Stimulated activated CD8-positive, alpha-beta memory T cell treated with anti-CD3 and anti-CD28 coated beads, Interleukin-2, amount 100 ng/mL, for 1 hour (primary cell): ENCODE measurements at places on chromosomes 13 and 19.

DNA sequence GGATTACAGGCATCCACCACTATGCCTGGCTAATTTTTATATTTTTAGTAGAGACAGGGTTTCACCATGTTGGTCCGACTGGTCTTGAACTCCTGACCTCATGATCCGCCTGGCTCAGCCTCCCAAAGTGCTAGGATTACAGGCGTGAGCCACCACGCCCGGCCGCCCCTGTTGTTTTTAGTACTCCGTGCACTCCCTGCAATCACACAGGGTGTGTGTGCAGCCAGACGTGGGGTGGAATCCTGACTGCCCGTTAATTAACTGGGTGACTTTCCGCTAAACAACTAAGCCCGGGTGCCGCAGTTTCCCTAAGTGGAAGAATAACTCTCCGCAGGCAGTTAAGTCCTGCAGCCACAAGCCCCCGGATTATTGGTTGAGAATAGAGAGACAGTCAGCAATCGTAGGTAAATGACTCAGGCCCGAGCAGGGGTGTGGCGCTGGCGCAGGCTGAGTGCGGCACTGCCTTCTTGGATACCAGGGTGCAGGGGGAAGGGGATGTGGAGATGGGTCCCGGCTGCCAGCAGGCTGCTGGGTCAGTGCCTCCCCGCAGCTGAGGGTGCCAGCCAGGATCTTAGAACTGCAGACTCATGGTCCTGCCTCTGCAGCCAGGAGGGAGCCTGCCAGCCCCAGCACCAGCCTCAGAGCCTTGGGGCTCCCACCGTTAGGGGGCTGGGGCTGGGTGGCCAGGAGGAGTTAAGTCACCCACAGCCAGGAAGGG, 6.1 kb upstream of the FXYD3 start:
- DNase-seq: no peak

GRCh38 chr19:18183529-18183928, 9.5 kb upstream of the MPV17L2 start:
- no peak for DNase-seq

- no peak for DNase-seq
Observed at GRCh38 chr13:65149687-65150086, 2080.4 kb downstream of the PCDH9 start.

- no peak for DNase-seq
Observed at GRCh38 chr19:24078680-24079079, 8.3 kb upstream of the ZNF254 start.

DNA sequence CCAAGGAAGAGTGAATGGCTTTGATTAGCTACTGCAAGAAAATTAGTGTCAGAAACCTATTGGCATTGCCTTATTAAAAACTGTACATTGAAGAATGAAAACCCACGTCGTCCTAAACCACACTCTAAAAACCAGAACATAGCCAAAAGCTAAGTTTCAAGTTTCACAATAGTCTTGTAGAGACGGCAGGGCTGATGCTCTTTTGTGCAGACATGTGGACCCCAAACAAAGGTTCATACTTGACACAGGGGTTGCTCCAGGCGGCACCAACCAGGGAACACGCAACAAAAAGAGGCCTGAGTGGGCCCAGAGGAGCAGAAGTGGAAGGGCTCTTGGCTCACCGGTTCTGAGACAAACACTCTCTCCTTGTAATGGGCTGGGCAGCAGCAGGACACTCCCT, 28.6 kb upstream of the MIR17HG start:
- DNase-seq: no peak

DNA sequence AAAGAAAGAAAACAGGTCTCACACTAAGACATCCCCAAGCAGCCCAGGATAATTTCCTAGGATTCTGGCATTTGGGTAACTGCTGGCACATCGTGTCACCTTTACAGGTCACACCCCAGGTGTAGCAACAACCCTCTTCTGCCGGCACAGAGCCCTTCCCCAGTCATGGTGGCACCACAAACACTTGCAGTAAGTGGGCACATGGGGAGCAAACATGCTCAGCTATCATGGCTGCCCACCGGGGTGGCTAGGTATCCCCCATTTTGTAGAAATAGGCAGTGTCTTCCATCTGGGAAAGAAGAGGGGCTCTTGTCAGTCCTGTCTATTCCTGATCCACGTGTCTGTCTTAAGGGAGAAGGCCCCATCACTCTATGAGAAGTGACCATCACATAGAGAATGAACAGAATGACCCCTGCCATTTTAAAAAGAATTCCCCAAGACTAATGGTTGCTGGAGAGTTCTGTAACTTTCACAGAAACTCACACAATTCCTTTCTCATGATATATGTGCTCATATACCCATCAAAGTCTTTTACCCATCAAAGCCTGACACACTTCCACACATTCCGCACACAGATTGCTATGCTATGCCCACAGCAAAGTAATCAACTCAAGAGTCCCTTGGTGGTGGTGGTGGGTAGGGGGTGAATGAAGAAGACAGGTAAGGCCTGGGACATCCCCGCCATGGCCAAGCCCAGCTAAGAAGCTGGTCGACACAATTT, 33.3 kb downstream of the BRD4 start:
- no peak for DNase-seq

GRCh38 chr13:80695841-80696240, 354.9 kb upstream of the SPRY2 start:
- no peak for DNase-seq

GRCh38 chr19:4267101-4267900, 11.8 kb upstream of the SHD start:
- peak; percentile 28 for DNase-seq

GRCh38 chr19:36401475-36401874, 17.0 kb downstream of the ZFP82 start:
- no peak for DNase-seq

DNA sequence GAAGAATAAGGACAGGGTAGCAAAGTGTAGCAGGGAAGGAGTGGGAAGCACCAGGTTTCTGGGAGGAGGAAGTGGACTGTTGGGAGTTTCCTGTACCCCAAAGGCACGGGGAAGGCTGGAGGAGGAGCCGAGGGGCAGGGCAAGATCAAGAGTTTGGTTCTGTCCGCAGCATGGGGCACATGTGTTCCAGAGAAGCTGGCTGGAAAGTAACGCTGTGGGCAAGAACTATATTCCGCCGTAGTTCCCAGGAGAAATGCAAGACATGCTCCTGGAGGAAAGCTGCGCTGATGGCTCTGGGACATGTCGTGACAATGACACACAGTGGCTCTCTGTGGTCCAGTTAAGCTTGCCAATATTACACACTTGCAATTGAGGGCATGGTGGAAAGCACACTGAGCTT, 51.7 kb upstream of the KPNA3 start:
- no peak for DNase-seq

DNA sequence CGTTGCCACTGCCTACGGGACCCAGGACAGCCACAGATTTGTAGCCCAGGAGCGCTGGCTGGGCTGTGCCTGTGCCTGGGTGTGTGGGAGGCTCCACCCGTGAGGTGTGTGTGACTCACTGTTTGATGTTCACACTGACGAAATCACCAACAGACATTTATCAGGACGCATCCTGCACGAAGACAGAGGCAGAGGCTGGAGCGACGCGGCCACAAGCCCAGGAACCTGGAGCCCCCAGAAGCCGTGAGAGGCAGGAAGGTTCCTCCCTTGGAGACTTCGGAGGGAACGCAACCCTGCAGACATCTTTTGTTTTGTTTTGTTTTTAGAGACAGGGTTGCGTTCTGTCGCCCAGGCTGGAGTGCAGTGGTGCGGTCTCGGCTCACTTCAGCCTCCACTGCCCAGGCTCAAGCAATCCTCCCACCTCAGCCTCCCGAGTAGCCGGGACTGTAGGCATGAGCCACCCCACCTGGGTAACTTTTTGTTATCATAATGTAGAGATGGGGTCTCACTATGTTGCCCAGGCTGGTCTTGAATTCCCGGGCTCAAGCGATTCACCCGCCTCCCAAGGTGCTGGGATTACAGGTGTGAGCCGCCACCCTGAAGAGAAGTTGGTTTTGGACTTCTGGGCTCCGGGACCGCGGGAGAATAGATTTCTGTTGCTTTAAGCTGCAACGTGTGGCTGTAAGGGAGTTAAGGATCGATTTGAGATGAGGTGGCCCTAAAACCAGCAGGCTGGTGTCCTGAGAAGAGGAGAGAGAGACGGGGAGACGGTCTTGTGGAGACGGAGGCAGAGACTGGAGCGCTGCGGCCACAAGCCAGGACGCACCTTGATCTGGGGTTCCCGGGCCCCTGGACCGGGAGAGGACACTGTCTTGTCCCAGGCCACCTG, 24.9 kb upstream of the WDR18 start:
- DNase-seq: no peak

DNA sequence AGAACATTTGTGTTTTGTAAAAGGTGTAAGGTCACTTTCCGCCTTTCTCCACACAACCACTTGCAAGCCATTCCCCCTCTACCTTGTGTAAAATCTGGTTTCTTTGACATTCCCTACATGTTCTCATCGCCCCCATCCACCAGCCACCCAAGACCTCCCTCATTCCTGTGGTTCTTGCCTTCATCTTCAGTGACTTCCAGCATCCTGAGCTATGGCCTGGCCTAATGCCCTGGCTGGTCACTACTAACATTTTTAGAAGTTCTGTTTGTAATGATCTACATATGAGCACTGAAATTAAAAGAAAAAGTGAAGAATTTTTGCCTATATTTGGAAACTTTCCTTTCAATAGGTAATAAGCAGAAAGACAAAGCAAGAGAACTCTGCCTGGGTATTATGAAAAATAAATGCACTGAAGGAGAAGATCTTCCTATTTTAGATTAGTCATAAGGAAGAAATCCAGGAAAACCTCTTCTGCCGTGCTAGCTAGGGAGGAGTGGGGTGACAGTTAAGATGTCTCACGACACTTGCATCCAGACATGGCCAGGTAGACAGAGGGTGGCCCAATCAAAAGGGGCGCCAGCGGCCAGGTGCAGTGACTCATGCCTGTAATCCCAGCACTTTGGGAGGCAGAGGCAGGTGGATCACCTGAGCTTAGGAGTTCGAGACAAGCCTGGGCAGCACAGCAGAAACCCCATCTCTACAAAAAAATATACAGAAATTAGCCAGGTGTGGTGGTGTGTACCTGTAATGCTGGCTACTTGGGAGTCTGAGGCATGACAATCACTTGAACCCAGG, 28.1 kb upstream of the MPHOSPH8 start:
- DNase-seq: no peak

- DNase-seq: no peak
Observed at GRCh38 chr13:50080203-50080910, 65.1 kb downstream of the KCNRG start.

- no peak for DNase-seq
Observed at GRCh38 chr19:16244091-16244490, 46.4 kb downstream of the AP1M1 start.

GRCh38 chr13:21202767-21203531, 26.5 kb downstream of the MRPL57 start:
- DNase-seq: no peak

DNA sequence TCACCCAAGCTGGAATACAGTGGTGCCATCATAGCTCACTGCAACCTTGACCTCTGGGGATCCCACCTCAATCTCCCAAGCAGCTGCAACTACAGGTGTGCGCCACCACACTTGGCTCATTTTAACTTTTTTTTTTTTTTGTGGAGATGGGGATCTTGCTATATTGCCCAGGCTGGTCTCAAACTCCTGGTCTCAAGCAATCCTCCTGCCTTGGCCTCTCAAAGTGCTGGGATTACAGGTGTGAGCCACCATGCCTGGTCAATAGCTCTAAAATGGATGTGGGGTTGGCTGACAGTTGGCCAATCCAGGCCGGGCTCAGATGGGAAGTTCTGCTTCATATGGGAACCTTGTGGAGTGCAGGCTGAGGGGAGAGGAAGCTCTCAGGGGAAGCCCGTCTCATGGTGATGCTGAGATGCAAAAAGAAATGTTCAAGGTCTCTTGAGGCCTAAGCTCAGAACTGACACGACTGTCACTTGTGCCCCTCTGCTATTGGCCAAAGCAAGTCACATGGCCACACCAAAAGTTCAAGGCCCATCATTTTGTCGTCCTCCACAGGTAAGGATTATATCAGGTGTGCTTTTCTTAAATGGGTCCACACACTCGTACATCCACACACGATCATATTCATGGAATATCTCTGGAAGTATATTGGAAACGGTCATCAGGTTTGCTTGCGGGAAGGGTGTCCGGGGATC, 6.8 kb upstream of the KLC3 start:
- DNase-seq: no peak

DNA sequence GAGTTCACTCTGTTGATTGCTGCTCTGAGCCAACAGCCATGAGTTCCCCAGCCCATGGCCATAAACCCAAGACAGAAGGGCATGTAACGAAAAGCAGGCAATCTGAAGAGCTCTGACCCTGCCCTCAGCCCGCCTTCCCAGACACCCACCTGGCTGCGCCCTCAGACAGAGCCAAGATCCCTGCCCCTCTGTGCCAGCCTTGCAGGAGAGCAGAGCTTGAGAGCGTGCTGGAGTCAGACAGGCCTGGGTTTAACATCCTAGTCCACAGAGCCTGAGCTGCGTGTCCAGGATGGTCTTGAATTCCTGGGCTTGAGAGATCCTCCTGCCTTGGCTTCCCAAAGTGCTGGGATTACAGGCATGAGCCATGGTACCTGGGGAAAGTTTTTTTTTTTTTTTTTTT, 19.0 kb upstream of the EMC10 start:
- DNase-seq: no peak

DNA sequence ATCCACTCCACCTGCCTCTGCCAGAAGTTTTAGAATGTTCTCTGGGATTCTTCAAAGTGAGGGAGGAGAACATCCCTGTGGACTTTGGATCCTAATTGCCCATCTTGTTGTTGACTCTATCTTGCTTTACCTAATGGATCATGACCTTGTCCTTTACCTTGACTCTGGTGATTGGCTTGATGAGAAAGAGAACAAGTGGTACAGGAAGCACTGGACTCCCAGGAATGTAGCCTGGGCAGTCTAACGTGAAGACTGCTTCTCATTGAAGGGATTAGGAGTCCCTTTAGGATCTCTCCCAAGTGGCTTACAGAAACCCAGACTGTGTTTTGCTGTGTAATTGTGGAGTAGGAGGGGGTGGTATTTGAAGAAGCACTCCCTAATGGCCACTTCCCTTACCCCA, 63.9 kb downstream of the SLC10A2 start:
- no peak for DNase-seq

GRCh38 chr19:3655402-3656072, 28.9 kb upstream of the CACTIN start:
- DNase-seq: no peak

DNA sequence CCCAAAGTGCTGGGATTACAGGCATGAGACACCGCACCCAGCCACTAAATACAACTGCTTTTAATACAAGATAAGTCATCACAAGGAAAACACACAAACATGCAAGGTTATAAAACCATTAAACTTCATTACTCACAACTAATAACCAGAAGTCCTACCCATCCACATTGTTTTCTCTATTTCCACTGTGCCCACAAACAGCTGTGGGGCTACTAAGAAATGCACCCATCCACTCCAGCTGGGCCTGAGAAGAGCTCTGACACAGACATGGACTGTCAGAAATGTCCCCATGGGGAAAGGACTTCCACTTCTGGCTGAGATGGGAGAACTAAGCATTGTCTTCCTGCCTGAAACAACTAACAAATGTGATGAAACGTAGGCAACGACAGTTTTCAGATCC, 17.2 kb downstream of the SAFB2 start:
- no peak for DNase-seq

- no peak for DNase-seq
Observed at GRCh38 chr13:48660361-48661076, 6.8 kb downstream of the CYSLTR2 start.

- no peak for DNase-seq
Observed at GRCh38 chr19:56732976-56733375, 61.4 kb upstream of the ZNF835 start.
